NK-92 treated with Interleukin-12 subunit alpha and Interleukin-12 subunit beta, amount 100 ng/mL, for 24 hours (cell line): ENCODE measurements at places on chromosomes 1 and 21.

DNA sequence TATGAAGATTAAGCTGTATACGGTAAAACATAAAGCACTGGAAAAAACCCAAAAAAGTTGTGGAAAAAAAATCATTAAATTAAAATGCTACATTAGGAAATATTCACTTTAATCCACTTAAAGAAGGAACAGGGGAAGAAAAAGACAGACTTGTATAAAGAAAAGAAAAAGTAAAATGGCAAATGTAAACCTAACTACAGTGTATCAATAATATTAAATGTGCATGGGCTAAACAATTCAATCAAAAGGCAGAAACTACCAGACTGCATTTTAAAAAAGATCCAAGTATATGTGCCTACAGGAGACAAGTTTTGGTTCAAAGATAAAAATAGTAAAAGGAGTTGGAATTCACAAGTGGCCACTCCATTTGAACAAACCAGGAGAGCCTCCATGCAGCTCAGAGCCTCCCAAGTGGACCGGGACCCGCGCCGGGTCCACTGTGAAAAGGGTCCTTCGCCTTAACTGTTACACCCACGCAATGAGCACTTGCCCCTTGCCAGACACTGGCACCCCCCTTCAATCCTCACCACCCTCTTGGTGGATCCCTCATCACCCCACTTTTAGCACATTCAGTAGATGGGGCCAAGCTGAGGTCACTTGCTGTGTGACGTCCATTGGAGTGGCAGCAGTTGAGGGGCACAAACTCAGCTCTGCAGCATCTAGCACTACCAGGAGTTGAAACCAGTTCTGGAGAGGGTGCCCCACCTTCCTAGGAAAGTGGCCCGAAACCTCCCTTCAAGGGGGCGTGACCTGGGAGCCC lies 898 bp downstream of the C1orf174 start:
- no peak for DNase-seq

DNA sequence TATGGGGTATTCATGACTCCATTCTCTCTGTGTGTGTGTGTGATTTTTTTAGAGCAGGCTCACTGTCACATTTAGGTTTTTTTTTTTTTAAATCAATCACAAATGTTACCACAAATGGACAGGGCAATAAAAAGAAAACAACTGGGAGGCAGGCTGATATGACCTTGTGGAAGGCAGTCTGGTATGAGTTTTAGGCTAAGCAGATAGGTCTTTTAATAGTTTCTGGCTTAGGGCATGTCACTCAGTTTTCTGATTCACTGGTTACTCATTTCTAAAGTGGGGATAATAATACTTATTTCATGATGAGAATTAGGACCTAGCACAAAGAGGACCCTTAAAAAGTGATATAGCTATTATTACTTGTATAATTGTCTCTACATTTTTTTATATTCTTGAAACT lies 278.9 kb downstream of the RYR2 start:
- DNase-seq = no peak

GRCh38 chr1:236020359-236021219 lies 44.3 kb downstream of the NID1 start:
- DNase-seq = no peak

DNA sequence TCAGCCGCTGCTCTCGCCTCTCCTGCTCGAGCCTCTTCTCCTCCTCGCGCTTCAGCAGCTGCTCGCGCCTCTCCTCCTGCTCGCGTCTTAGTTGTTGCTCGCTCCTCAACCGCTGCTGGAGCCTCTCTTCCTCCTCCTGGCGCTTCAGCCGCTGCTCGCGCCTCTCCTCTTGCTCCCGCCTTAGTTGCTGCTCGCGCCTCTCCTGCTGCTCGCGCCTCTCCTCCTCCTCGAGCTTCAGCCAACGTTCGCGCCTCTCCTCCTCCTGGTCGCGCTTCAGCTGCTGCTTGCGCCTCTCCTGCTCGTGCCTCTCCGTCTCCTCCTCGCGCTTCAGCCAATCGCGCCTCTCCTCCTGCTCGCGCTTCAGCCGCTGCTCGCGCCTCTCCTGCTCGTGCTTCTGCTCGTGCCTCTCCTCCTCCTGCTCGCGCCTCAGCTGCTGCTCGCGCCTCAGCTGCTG lies 3.7 kb downstream of the TCHH start:
- DNase-seq = no peak

- DNase-seq = no peak
These were observed 33.2 kb downstream of the ATP5PF start for GRCh38 chr21:25701529-25701928.

GRCh38 chr1:88610687-88611086 lies 73.4 kb upstream of the PKN2 start:
- DNase-seq = no peak

DNA sequence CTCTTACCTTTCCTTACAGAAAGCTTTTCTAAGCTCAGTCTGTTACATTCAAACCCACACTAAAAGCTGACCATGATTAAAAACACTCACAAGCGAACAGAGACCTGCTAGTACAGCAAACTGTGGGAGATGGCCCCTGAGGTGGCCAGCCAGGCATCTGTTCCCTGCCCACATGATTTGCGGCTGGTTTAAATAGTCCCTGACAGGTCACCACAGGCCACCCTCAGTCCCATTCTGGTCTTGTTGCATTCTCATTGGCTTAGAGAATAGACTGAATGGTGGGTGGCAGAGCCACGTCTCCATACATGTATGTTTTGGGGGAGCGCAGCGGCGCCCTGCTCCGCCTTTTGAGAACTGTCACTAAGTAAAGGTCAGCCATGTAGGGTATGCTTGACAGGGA lies 2.3 kb upstream of the ACTA1 start:
- no peak for DNase-seq

DNA sequence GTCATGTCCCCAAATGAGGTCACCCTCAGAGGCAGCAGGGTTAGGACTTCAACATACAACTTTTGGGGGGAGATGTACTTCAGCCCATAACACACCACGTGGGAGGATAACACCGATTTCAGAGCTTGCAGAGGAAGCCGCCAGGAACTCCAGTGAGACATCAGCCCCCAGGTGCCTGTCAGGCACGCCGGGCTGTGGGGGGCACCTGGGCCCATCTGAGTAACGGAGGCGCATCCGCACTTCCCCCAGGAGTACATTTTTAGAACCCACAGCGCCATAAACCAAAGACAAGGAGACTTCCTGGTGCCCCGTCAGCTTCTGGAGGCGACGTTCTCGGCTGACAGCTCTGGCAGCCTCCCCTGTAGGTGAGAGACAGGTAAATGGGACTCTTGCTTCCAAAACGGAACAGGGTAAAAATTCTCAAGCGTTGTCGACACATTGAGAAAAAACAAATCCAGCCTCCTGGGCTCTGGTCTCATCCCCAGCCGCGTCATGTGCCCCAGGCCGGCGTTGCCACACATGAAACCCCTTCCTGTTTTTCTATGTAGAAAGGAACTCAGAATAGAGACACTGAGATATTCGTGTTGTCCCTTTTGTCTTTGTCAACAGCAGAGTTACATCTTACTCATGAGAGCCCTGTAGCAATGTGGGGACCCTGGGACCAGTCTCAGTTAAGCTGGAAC lies 93.3 kb downstream of the PDE9A start:
- DNase-seq = no peak

DNA sequence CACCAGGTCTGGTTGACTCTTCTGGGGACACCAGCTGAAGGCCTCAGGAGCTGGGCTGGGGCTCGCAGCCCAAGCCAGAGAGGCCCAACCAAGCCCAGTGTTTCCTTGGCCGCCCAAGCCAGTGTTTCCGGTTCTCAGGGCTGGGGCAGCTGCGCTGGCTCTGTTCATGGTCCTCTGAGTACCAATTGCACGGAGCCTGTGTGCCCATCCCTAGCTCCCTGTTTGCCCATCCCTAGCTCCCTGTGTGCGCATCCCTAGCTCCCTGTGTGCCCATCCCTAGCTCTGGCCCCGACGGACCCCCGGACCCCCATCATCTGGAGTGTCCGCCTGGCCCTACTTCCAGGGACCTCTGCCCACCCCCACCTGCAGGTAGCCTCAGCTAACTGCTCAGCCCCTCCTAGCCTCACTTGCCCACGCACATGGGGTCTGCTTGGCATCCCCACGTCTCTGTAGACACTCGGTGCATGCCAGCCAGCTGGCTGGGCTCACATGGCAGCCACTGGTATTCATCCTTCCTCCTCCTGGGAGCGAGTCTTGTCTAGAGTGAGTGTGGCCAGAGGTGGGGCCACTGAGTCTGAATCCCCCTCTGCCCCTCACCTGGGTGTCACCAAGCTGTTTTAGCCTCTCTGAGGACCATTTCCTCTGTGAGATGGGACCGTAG lies 64.0 kb downstream of the WNT9A start:
- no peak for DNase-seq

DNA sequence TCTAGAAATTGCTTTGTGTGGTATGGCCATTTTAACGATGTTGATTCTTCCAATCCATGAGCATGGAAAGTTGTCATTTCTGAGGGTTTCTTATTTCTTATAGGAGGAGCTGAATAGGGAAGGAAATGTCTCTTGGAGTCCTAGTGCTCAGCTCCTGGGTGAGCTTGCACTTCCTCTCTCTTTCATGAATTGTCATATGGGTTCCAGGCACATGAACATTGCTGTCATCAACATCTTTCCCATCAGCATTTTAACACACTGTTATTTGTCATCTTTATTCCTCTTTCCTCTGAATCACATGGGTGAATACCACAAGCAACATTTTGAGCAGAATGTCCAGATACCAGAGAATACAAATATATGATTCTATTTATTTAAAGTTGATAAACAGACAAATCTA lies 23.4 kb downstream of the SLAMF6 start:
- no peak for DNase-seq

GRCh38 chr1:202135221-202135721 lies 9.3 kb downstream of the ARL8A start:
- peak; percentile 25 for DNase-seq

- no peak for DNase-seq
These were observed 1.9 kb downstream of the GPBP1L1 start for GRCh38 chr1:45684402-45684801.

GRCh38 chr1:205926636-205927035 lies 16.6 kb downstream of the SLC26A9 start:
- no peak for DNase-seq

- no peak for DNase-seq
These were observed 143.0 kb downstream of the DNM3 start for GRCh38 chr1:171984262-171984661.

GRCh38 chr1:31663622-31664452 lies 19.2 kb upstream of the PEF1 start:
- peak; percentile 16 for DNase-seq

GRCh38 chr1:2232255-2232915 lies 4.3 kb downstream of the SKI start:
- no peak for DNase-seq

GRCh38 chr1:26359981-26360806 lies 6.3 kb upstream of the CRYBG2 start:
- DNase-seq = no peak

GRCh38 chr1:112997781-112998180 lies 41.8 kb upstream of the SLC16A1 start:
- no peak for DNase-seq

DNA sequence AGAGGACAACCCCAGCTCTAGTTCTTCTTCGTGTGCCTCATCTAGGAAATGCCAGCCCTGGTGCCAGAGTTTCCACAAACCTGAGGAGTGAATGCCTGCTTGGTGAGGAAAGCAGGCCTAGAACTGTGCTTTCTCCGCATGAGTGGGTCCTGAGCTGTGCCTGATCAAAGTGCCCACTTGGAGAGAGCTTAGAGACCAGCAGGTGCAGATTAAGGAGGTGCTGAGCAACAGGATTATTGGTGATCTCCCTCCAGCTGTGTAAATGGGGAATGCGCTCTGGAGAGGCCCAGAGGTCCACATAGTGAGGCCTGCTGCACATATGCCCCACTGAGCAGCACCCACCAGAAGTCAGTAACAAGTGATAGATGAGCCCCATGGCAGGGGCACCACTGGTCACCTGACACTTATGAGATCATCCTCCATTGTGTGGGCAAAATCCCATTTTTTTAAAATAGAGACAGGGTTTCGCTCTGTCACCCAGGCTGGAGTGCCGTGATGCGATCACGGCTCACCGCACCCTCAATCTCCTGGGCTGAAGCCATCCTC lies 127.2 kb upstream of the ZC3H12A start:
- no peak for DNase-seq

DNA sequence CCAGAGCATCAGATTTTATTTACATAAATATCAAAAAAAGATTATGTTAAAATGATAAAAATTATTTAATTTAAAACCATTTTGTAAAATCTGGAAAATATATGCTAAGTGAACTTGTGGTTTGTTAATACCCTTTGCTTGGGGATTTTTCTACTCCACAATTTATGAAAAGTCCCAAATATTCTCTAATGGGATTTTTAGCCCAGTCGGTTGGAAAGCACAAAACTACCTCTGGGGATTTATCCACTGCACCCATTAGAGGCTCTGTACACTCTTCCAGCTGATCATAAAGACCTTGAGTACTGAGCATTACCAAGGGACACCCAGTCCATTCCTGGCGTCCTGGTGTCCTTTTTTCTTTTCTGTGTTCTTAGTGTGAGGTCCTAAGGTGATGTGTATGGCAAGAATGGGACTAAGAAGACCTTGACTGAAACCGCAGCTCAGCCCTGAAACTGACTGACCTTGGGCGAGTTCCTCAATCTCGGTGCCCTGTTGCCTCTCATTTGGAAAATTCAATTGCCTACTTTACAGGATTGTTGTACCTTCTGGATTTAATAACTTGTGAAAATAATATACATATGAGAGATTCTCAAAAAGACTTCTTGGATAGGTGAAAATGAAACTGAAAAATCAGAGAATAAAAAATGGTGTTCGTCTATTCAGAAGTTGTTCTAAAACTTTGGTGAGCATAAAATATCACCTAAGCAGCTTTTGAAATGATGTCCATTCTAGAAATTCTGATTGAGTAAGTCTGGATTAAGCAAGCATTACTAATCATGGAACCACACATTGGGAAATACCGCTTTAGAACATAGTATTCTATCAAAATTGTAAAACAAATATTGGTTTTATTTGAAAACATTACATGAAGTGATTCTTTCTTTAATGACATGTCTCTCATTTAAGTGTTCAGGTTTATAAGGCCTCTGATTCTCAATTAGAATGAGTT lies 21.5 kb upstream of the SAMSN1 start:
- no peak for DNase-seq

DNA sequence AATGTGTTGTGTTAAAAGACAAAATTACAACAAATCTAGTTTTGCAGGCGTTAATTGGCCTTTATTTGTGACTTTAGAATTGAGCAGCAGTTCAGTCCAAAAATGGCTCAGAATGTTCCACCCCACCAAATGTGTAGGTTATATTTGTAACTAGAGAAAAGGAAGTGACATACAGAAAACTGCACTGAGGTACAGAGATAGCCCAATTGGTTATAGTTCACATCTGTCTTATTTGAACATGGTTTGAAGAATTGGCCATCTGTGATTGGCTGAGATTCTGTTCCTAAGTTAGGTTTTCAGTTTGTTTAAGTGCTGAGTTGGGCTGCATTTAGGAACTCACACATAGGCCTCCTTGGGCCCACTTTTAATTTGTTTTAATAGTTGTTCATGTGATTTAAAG lies 12.0 kb upstream of the FMO2 start:
- DNase-seq = no peak

- no peak for DNase-seq
These were observed 55.2 kb upstream of the NADK start for GRCh38 chr1:1833456-1833855.

DNA sequence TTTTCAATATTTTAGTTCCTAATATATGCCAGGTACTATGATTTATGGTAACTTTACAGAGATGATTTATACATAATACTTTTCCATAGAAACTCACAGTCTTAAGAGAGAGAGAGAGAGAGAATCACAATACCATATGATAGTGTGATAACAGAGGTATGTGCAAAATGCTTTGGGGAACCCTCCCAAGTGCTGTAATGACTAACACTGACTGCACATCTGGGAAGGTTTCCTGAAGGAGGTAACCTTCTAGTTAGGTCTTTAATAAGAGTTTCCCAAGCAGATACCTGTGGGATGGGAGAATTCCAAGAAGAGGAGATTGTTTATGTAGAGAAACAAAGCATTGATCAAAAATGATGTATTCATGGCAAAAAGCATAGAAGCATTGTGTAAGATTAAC lies 34.6 kb upstream of the PIGC start:
- DNase-seq = no peak
